ENCODE measurements at places on chromosomes 2 and 18. TPM values are rescaled to one million over a fixed set of nuclear protein-coding genes. Genes with fewer than 3 reads are reported as not detected.
A peak's percentile ranks its signal among the peaks of the same experiment; 100 is the strongest.

The NRP2 gene
- total RNA-seq, result 66.8 TPM

The LRP2 gene
- 2.3 TPM for total RNA-seq

The KIF1A gene
- 186 TPM for total RNA-seq

GRCh38 chr18:57516056-57516455, 70.4 kb downstream of the FECH start:
- no peak overlapping the region for H3K27ac ChIP-seq
- no peaks in the 10 kb centered on the region for H3K36me3 ChIP-seq
- DNase-seq, result no peak
- H3K4me3 ChIP-seq, result no peak overlapping the region
- no peaks in the 10 kb centered on the region for H3K4me1 ChIP-seq
- no peaks in the 10 kb centered on the region for H3K27me3 ChIP-seq

DNA sequence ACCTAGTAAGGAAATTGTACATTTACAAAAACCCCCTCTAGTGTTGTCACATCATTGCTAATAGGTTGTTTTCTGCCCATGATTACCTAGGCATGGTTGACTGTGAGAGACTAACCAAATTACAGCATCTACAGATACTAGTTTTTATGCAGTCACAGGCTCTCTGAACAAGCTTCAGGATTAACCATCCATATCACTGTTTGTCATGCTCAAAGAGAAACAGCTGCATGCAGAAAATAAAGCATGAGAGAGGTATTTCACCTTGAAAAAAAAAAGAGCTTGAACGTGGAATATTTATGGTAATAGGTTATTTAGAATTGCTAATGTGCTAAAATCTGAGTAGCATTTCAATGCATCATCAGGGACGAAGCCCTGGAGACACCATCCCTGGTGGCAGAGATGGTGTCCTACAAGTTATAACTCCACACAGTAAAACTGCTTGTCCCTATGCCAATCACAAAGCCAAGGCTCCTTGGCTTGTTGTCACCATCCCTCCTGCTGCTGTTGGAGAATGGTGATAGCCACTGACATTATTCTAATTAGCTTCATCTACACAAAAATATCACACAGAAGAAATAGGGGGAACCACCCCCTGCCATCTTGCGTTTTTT, 5.4 kb downstream of the NEB start:
- DNase-seq, result no peak
- no peak overlapping the region for H3K27ac ChIP-seq
- no peak overlapping the region for H3K4me3 ChIP-seq
- H3K4me1 ChIP-seq, result no peaks in the 10 kb centered on the region
- no peaks in the 10 kb centered on the region for H3K27me3 ChIP-seq

DNA sequence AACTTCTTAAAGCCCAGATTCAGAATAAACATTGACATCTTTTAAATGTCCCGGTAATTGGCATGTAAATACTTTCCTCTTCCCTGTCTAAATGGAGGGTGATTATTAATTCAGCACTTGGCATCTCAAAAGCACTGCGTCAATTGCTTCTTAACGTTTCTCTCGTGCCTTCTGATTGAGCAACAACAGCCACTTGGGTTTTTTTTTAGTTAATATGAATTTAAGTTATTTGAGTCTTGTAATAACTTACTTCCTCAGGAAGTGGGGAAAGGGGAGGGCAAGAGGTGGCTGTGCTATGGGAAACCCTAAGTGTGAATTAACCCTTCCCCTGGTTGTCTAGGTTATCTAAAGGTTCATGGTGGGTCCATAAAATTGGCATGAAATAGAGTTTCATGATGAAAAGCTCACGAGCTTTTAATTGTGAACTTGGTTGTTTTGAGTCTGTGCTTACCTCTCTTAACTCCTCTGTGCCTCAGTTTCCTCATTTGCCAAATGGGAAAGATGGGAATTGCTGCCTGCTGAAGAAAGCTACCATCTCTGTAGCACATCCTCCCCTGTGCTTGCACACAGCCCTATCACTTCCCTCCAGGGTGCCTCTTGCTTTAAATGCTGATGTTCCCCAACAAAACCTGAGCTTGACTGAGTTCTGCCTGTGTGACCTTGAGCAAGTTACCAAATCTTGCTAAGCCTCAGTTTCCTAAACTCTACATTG, 126.3 kb upstream of the BCL2L11 start:
- H3K4me1 ChIP-seq, result no peaks in the 10 kb centered on the region
- no peaks in the 10 kb centered on the region for H3K36me3 ChIP-seq
- no peak for DNase-seq
- no peaks in the 10 kb centered on the region for H3K27me3 ChIP-seq
- no peak overlapping the region for H3K4me3 ChIP-seq

DNA sequence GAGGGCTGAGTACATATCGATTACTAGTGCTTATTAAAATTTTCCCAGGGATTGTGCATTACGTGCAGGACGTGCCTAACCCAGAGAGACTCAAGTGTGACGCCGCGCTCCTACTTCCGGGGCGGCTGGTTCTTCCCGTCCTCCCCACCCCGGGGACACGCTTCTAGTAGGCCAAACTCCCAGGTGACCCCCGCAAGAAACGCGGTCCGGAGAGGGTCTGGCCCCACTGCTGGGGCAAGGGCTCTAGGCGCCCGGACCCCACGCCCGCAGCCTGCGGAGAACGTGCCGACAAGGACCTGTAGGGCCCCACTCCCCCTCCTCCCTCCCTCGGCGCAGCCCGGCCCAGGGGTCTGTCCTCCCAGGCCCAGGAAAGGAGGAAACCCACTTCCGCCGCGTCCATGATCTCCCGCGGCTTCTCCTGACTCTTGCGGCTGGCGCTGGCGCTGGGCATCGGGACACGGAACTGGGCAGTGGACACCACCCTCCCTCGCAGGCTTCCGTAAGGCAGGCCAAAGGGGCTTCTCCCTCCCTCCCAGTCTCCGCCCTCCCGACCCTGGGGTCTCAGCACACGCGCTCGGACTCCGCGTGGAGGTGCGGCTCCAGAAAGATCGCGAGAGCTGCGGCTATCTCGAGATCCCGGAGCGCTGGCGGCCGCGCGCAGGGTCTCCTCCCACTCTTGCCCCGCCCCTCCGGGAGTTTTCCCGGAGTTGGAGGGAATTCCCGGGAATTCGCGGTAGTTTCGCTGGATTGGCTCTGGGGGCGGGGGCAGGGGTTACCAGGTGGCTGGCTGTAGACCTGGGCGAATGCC, at the start of gene DARS1:
Gene DARS1 (minus strand): TSS at position 609 of the 808 bp plus-strand sequence. CDS start 158 bp downstream, at position 451.
- H3K27ac ChIP-seq, result peak within 1 kb of the TSS; percentile 91
- no peaks in the 10 kb centered on the region for H3K27me3 ChIP-seq
- peak within 1 kb of the TSS; percentile 87 for H3K4me3 ChIP-seq
- H3K36me3 ChIP-seq, result peaks cover 6% of the 10 kb centered on the region
- H3K4me1 ChIP-seq, result no peaks in the 10 kb centered on the region

DNA sequence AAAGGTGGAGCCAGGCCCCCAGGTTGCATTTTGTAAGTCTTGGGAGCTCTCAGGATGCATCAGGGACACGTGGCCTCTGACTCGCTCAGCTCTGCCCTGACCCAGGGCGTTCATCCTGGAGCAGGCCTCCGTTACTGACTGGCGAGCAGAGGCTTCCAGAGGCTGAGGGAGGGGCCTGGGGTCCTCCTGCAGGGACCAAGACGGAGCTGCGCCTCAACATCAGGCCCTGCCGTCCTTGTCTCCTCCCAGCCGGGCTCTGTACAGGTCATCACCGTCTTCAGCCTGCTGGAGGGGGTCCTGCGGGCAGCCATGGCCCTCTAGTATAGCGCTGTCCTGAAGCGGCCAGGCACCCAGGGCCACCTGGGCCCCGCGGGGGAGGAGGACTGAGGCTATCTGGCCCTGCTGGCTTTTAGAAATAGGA, 10.2 kb upstream of the ALPP start:
- H3K4me3 ChIP-seq, result no peak overlapping the region
- no peak for DNase-seq
- no peaks in the 10 kb centered on the region for H3K27me3 ChIP-seq
- H3K36me3 ChIP-seq, result no peaks in the 10 kb centered on the region
- H3K4me1 ChIP-seq, result peaks cover 10% of the 10 kb centered on the region

GRCh38 chr2:100820523-100821254, 750 bp downstream of the NPAS2 start:
- no peaks in the 10 kb centered on the region for H3K36me3 ChIP-seq
- DNase-seq, result peak; percentile 48
- no peak overlapping the region for H3K27ac ChIP-seq
- peak overlapping the region; percentile 44 for H3K4me3 ChIP-seq

GRCh38 chr2:27194538-27195354, 17.1 kb upstream of the ATRAID start:
- H3K27me3 ChIP-seq, result no peaks in the 10 kb centered on the region
- no peak overlapping the region for H3K27ac ChIP-seq
- no peak for DNase-seq
- H3K36me3 ChIP-seq, result peaks cover 6% of the 10 kb centered on the region
- H3K4me3 ChIP-seq, result no peak overlapping the region

GRCh38 chr2:164593541-164593940, 27.7 kb downstream of the GRB14 start:
- H3K4me1 ChIP-seq, result no peaks in the 10 kb centered on the region
- no peaks in the 10 kb centered on the region for H3K36me3 ChIP-seq
- no peak overlapping the region for H3K4me3 ChIP-seq
- DNase-seq, result no peak
- no peaks in the 10 kb centered on the region for H3K27me3 ChIP-seq

DNA sequence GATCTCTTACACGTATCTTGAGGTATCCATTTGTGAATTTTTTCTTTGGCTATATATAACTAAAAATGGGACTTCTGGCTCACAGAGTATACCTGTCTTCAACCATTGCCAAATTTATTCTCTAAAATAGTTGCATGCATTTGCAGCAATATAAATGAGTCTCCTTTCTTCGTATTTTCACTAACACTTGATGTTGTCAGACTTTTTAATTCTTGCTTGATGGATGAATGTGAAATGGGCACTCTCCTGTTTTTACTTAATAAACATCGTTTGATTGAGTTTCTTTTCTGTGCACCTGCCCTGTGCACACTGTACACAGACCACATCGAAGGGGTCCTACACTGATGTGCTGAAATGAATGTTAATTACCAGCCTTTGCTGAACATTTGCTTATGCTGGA, 121.8 kb downstream of the DDX1 start:
- no peak overlapping the region for H3K4me3 ChIP-seq
- H3K27me3 ChIP-seq, result no peaks in the 10 kb centered on the region
- H3K36me3 ChIP-seq, result no peaks in the 10 kb centered on the region
- peaks cover 13% of the 10 kb centered on the region for H3K4me1 ChIP-seq
- H3K27ac ChIP-seq, result no peak overlapping the region

DNA sequence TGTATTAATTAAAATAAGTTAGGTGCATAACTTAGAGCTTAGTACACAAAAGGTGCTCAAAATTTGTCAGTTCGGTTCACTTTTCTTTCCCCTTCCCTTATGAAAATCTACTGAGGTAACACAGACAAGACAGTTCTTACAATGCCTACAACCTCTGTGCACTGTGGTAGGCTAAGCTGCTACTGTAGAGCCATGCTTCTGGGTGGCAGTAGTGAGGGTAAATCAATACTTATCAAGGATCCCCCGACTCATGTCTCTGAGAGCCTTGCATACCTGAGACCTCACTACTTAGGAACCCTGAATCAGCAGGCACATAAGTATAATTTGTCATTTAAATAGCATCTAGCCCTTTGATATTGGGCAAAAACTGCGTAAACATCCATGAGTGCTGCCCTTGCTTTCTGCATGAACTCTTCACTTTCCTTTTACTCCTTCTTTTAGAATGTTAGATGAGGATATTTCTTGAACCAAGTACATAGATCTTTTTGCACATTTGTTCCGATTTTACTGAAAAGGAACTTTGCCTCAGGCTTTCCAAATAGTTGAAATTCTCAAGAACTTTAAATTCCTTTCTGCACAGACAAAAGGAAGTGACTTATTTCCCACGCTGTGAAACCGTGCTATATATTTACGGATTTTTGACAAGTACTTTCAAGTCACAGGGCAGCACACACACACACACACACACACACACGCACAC, 234.4 kb downstream of the TRIB2 start:
- H3K4me1 ChIP-seq, result no peaks in the 10 kb centered on the region
- no peak overlapping the region for H3K4me3 ChIP-seq
- no peak overlapping the region for H3K27ac ChIP-seq
- no peak for DNase-seq
- no peaks in the 10 kb centered on the region for H3K36me3 ChIP-seq

All from spinal cord (tissue), 10 donors.